ENCODE measurements at places on chromosomes 4 and X. TPM values are rescaled to one million over a fixed set of nuclear protein-coding genes. Genes with fewer than 3 reads are reported as not detected.

DNA sequence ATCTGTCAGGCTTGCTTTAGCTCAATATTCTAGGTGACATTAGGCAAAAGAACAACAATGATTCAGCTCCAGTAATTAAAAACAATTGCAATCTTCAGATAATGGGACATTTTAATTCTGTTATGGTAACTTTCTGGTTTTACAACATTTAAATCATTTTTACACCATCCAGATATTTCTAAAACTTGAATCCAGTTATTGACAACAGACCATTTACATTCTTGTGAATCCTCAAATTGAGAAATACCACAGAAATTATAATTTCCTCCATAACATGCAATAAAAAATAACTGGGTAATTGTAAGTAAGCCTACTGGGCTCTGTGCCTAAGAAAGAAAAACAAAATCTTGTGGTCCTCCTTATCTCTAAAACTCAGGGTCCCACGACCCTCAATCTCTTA lies 195.0 kb upstream of the S100G start:
- H3K4me3 ChIP-seq = no peak overlapping the region
- H3K4me1 ChIP-seq = no peaks in the 10 kb centered on the region
- H3K36me3 ChIP-seq = no peaks in the 10 kb centered on the region
- H3K27me3 ChIP-seq = no peaks in the 10 kb centered on the region

The RAB39B gene
- 13.6 TPM for total RNA-seq

DNA sequence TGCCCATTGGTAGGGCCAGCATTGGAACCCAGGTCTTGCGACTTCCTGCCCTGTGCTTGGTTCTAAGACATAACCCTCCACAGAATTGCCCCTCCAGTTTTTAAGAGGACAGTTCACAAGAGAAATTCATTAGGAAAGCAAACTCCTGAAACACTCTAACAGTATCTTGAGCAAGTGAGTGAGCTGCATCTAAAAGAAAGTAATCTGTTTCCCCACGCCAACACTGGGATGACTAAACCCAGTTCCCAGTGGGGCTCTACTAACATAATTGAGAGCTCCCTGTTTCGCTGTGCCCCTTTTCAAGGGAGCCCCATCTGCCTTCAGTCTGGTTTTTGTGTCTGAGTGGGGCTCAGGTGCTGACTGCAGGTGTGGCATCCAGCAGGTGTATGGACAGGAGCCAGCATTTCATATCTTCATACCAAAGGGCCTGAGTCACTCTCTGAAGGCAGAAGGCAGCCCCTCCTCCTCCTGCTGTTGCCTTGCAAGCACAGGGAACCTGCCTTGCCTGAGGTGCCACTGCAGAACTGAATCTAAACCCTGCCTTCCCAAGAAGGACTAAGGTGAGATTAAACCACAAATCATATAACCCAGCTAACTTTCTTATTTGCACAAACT lies 8.0 kb downstream of the AMOT start:
- H3K27me3 ChIP-seq = no peaks in the 10 kb centered on the region
- H3K4me1 ChIP-seq = no peaks in the 10 kb centered on the region
- no peaks in the 10 kb centered on the region for H3K36me3 ChIP-seq
- no peak overlapping the region for H3K4me3 ChIP-seq

DNA sequence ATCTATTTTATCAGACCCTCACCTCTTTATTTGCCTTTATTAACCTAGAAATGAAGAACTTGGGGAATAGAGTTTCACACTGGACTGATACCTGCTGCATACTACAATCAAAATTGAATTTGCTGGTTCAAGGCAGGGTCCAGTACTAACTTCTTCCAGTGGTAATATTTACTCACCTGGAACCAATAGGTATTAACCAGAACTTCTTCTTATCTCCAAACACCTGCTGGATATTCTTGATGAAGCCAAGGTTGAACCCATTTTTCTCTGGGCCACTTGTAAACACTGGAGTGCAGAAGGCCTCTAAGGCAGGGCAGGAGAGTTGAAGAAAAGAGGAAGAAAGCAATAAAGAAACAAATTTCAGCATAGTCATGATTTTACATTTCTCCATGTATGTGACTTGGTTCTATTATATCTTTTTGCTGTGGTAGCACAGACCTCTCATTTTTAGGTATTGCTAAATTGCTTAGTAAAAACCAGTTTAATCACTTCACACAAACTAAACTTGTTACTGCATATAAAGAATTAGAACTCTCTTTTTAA lies 101.1 kb downstream of the ZDHHC15 start:
- DNase-seq = no peak
- H3K27me3 ChIP-seq = no peaks in the 10 kb centered on the region
- no peaks in the 10 kb centered on the region for H3K4me1 ChIP-seq

DNA sequence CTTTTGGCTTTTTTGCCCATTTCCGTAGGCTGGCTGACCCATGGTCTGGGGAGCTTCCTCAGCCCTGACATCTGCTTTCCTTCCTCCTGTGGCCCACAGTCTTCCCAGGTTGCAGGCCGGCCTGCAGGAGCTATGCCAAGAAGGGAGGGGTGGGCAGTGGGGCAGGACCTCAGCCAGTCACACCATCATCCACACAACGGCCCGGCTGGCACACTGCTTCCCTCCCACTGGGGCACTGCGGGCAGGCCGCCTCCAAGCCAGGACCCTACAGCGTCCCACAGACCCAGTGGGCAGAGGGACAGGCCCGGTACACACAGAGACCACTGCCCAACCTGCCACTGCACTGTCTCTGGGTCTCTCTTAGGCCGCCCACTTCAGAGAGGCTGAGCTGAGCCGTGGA lies 38.0 kb downstream of the CTBP1 start:
- H3K36me3 ChIP-seq = peaks cover 22% of the 10 kb centered on the region
- peaks cover 10% of the 10 kb centered on the region for H3K4me1 ChIP-seq
- H3K27me3 ChIP-seq = no peaks in the 10 kb centered on the region
- H3K4me3 ChIP-seq = no peak overlapping the region
- DNase-seq = no peak

The CT45A1 gene
- total RNA-seq = not detected

DNA sequence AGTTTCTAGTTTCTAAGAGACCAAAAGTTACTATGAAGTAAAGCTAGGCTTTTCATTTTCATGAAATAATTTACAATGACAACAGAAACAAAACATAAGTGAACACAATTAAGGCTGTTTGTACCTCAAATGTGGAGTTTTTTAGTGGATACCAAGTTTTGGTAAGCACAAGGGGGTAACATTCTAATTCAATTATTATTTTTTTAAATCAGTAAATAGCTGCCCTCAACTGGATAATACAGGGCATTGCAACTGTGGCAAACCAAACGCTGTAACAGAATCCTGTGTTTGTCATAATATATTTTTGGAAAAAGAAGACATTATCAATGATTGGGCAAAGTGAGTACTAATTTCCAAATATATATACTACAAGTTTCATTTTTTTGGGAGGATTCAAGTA lies 150.3 kb downstream of the FBXW7 start:
- H3K4me1 ChIP-seq = peaks cover 10% of the 10 kb centered on the region
- H3K27ac ChIP-seq = no peak overlapping the region
- no peaks in the 10 kb centered on the region for H3K36me3 ChIP-seq

The ART3 gene
- 0.30 TPM for total RNA-seq

- no peak for DNase-seq
- peaks cover 2% of the 10 kb centered on the region for H3K27me3 ChIP-seq
- H3K4me3 ChIP-seq = no peak overlapping the region
Observed at GRCh38 chr4:15143551-15143950, 141.3 kb downstream of the CPEB2 start.

The COL4A5 gene
- not detected for total RNA-seq

The DMRTC1B gene
- not detected for total RNA-seq

DNA sequence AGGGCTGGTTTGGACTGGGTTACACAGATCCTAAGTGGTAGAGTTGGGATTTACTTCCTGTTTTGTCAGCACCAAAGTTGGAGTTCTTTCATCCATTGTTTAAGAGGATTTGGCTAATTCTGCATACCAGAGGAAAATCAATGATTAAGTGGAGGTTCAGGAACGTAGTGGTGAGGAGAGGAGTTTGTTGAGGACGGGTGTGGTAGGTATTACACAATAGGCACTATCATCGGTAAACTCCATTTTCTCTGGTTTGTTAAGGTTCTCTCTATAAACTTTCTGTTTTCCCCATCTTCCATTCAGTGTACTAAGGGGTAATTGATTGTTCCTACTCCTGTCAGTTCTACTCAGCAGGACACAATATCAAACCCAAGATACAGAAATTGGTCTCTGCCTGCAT lies 107.5 kb upstream of the VCX2 start:
- no peak overlapping the region for H3K4me3 ChIP-seq
- no peaks in the 10 kb centered on the region for H3K36me3 ChIP-seq
- H3K27ac ChIP-seq = no peak overlapping the region
- H3K4me1 ChIP-seq = no peaks in the 10 kb centered on the region
- no peak for DNase-seq

GRCh38 chr4:139083607-139083955 lies 68.0 kb downstream of the NOCT start:
- H3K27ac ChIP-seq = peak overlapping the region; percentile 98
- peak overlapping the region; percentile 80 for H3K4me3 ChIP-seq
- H3K36me3 ChIP-seq = peaks cover 25% of the 10 kb centered on the region
- H3K27me3 ChIP-seq = no peaks in the 10 kb centered on the region

GRCh38 chr4:46820154-46820553 lies 88.9 kb downstream of the COX7B2 start:
- no peaks in the 10 kb centered on the region for H3K4me1 ChIP-seq
- H3K36me3 ChIP-seq = no peaks in the 10 kb centered on the region
- no peaks in the 10 kb centered on the region for H3K27me3 ChIP-seq
- no peak overlapping the region for H3K4me3 ChIP-seq

GRCh38 chr4:115331241-115331640 lies 217.8 kb upstream of the NDST4 start:
- H3K27me3 ChIP-seq = no peaks in the 10 kb centered on the region
- no peak overlapping the region for H3K27ac ChIP-seq
- no peaks in the 10 kb centered on the region for H3K36me3 ChIP-seq

The PAGE2B gene
- total RNA-seq = 1.0 TPM

DNA sequence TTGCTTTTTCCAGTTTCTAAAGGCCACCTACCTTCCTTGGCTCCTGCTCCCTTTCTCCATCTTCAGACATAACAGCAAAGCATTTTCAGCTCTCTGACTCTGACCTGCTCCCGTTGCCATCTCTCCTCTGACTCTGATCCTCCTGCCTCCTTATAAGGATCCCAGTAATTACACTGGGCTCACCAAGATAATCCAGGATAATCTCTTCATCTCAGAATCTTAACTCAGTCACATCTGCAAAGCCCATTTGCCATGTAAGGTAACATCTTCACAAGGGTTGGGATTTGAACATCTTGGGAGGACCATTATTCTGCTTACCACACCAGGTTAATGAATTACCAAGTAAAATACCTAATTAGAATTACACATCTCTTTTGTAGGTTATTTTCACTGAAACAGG lies 41.3 kb upstream of the MAGED1 start:
- no peak overlapping the region for H3K27ac ChIP-seq
- DNase-seq = no peak
- peaks cover 4% of the 10 kb centered on the region for H3K4me1 ChIP-seq
- H3K4me3 ChIP-seq = no peak overlapping the region
- H3K27me3 ChIP-seq = no peaks in the 10 kb centered on the region
- H3K36me3 ChIP-seq = peaks cover 40% of the 10 kb centered on the region

DNA sequence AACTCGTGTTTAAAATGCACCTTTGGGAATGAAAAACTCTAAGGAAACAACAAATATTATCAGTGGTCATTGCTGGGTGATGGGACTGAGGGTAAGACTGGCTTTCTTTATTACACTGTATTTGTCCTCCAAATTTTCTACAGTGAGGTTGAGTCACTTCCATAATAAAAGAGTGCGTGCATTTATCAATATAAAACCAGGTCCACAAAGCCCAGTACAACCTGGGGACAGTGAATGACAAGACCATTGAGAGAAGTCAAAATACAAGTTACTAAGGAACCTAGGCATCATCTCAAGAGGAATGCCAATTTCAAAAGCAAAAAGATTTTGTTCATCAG lies 76.4 kb downstream of the MAGED4 start:
- DNase-seq = no peak
- peaks cover 18% of the 10 kb centered on the region for H3K4me1 ChIP-seq
- H3K4me3 ChIP-seq = peak overlapping the region; percentile 84
- no peaks in the 10 kb centered on the region for H3K36me3 ChIP-seq
- H3K27me3 ChIP-seq = peaks cover 16% of the 10 kb centered on the region
- H3K27ac ChIP-seq = peak overlapping the region; percentile 93

The CCNI gene
- total RNA-seq = 246 TPM

- no peak overlapping the region for H3K27ac ChIP-seq
- H3K4me1 ChIP-seq = no peaks in the 10 kb centered on the region
- H3K4me3 ChIP-seq = no peak overlapping the region
- no peak for DNase-seq
- no peaks in the 10 kb centered on the region for H3K27me3 ChIP-seq
Observed at GRCh38 chrX:145792281-145792680, 25.3 kb upstream of the SLITRK2 start.

DNA sequence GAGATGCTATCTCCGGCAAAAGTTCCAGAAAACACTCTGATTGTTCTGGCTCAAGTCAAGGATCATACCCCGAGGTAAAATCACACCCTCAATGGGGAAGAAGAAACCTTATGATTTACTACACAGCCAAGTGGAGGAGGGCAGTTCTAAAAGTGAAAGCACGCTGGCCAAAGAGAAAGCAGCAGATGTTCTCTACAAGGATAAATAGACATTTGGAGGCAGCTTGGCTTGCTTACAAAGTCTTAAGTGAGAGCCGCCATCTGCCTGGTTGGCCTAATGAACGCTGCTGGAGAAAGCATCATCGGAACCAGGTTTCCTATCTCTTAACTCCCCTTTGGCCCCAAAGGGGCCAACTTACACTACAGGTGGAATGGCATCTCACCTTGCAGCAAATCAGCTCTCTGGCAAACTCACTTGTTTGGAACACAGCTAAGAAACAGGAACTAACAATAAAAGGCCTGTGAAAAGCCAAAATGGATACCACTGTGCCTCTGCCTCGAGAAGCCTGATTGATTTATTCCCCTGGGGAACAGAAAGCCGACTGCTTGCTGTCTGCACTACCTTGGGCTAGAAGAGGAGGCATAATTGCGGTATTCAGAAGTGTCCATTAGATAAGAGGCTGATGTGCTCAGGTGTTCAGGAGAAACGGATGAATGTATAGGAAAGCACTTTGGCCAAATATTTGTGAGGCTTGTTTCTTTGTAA lies 22.8 kb downstream of the FRAS1 start:
- no peaks in the 10 kb centered on the region for H3K4me1 ChIP-seq
- H3K27me3 ChIP-seq = peaks cover 12% of the 10 kb centered on the region
- H3K27ac ChIP-seq = no peak overlapping the region
- no peak for DNase-seq
- H3K36me3 ChIP-seq = no peaks in the 10 kb centered on the region

DNA sequence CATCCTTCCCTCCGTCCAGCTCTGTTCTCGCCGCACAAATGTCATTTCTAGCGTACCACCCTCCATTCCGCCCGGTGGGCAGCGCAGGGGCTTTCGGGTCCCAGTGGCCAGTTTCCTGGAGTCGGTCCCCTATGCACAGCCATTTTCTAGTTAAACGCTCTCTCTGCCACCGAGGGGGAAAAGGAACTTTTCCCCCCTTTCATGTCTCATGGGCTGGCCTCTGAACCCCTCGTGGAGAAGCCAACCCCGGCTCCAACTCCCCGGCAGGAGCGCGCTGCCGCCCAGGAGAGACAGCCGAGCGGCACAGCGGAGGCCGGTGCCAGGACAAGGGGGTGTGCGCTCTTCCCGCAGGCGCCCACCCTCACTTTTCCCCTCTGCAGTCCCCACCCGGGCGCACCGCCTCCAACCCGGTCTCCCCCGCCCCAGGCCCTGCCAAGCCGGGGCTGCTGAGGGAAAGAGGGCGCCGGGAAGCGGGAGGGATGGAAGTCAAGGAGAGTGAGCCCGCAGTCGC lies 662 bp downstream of the APBB2 start:
- peak overlapping the region; percentile 44 for H3K4me3 ChIP-seq
- no peak overlapping the region for H3K27ac ChIP-seq
- peaks cover 48% of the 10 kb centered on the region for H3K27me3 ChIP-seq
- no peak for DNase-seq
- peaks cover 30% of the 10 kb centered on the region for H3K4me1 ChIP-seq

GRCh38 chr4:42927946-42928345 lies 35.4 kb downstream of the GRXCR1 start:
- no peak for DNase-seq
- H3K36me3 ChIP-seq = no peaks in the 10 kb centered on the region
- no peak overlapping the region for H3K4me3 ChIP-seq
- H3K27me3 ChIP-seq = no peaks in the 10 kb centered on the region
- H3K27ac ChIP-seq = no peak overlapping the region

Data from activated CD4-positive, alpha-beta memory T cell treated with anti-CD3 and anti-CD28 coated beads, Interleukin-2, amount 10 ng/mL, durations not matched to agents 7 days and 5 days (primary cell).